ENCODE measurements at places on chromosomes 4 and X.

GRCh38 chrX:72203421-72203820 lies 21.9 kb downstream of the PIN4 start:
- no peak for DNase-seq

GRCh38 chr4:120568731-120569130 lies 353.8 kb downstream of the PRDM5 start:
- no peak for DNase-seq

DNA sequence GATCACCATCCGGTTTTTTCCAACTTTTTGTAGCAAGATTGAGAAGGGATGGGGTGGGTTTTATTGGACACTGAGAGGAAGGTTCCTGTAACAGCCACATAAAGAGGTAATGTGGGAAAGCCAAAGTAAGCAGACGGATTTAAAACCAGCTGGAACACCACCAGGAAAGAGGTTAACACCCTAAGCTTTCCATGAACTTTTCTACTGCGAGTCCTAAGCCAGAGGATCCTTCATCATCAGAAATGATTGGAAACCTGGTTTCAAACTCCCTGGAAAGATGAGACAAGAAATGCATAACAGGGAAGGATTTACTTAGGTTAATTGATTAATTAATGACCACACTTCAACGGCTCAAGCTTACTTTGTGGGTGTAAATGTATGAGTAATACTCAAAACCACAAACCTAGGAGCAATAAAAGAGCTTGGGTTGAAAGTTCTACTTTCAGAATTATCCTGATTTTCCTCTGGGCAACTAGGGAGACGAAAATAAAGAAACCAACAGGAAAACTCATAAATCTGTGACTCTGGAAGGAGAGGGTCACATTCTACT lies 91.5 kb downstream of the COX18 start:
- DNase-seq = no peak

DNA sequence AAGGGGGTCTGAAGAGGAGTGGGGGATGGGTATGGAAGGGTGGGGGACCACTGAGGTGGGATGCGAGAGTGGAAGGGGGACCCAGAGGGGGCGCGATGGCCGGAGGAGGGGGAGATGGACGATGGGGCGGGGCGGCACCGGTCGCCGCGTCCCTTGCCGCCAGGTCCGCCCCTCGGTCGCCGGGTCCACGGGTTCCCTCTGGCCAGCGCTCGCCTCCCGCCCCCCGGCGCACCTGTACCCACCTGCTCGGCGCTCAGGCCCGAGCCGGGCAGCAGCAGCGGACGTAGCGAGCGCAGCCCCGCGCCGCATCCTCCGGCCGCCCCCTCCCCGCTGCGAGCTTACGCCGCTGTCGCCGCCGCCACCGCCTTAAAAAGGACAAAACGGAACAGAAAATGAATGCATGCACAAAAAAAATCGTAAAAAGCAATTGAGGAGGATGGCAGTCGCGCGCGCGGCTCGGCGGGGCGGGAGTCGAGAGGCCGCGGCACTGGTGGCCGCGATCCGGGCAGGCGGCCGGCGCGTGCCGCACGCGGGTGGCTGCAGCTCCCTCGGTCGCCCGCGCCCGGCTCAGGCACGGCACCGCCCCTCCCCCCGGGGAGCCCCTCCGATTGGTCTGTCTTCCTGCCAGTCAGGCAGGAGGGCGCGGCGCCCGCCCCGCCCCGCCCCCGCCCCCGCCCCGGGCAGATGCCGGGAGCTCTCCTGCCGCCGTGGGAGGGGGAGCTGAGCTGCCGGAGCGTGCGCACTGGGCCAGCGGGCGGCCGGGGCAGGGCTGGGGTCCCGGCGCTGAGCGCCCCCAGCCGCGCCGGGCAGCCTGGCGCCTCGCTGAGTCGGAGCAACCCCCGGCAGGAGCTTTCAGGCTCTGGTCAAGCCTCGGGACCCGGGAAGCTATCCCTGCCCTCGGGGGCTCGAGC lies at the start of gene JAKMIP1:
TSS of gene JAKMIP1 (minus strand) at position 539 of the 911 bp plus-strand sequence. CDS start 87,699 bp downstream, outside the sequence.
- peak; percentile 86 for DNase-seq

DNA sequence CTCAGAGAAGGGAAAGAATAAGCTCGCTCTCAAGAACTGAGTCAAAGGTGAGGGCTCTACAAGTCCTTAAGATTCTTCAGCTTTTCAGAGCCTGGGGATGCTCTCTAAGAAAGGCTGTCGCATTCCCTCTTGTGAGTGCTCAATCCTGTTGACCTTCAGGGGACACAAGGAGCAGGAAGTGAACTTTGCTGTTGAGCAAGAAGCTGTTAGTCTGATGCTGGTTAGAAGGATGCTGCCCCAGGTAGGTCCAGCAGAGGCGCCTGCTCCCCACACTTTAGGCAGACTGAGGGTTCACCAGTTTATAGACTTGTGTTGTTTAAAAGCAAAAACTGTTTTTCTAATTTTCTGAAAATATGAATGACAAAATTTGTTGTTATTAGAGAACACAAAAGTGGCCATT lies 125.4 kb upstream of the SPOCK3 start:
- DNase-seq = no peak

- DNase-seq = no peak
These were observed 6.4 kb downstream of the RBM3 start for GRCh38 chrX:48580662-48581061.

DNA sequence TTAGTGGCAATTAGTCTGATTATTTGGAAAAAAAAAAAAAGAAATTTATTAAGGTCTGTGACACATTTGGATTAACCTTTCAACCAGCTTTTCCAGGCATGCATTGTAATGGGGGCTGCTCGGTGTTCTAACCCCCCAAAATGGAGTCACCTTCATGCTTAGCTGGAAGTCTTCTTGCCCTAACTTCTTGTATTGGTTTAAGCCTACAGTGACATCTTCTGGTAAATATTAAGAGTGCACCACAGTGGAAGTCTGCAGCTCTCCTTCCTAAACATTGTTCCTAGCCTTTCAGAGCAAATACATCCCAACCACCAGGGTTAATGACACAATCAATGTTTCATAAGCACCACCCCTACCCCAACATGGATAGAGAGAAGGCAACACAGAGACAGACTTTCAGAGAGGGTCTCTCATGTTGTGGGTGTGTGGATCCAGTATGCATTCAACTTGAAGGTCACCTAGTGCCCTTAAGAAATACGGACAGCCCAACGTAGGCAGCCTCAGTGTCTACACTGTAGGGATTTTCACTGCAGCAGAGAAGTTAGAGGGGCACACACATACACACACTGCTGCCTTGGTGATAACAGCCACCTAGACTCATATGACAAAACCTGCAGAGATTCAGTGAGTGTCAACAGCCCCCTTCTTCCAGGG lies 142.9 kb upstream of the MBNL3 start:
- DNase-seq = no peak

GRCh38 chr4:127097061-127097460 lies 535.7 kb upstream of the INTU start:
- DNase-seq = no peak

DNA sequence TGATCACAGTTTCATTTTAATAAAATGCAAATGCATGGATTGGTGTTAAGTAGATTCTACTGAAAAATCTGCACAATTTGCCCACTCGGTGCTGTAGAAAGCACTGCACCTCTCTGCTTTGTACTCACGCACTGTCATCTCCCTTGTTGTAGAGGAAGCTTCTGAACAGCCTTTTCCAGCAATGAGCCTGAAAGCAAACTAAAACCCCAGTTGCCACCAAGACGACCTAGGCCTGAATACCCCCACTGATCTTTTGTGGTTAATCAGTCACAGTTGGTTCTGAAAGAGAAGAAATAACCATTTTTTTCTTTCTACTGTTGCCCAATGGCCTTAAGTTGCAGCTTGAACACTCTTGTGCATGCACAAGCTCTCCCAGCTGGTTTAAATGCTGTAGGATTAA lies 229.8 kb downstream of the NLGN4X start:
- no peak for DNase-seq

GRCh38 chr4:176792326-176793059 lies at the start of gene VEGFC:
Gene VEGFC (minus strand): TSS chr4:176792922. CDS start chr4:176792311, 611 bp downstream.
- DNase-seq = no peak
